ENCODE measurements at places on chromosomes 2 and 18.

DNA sequence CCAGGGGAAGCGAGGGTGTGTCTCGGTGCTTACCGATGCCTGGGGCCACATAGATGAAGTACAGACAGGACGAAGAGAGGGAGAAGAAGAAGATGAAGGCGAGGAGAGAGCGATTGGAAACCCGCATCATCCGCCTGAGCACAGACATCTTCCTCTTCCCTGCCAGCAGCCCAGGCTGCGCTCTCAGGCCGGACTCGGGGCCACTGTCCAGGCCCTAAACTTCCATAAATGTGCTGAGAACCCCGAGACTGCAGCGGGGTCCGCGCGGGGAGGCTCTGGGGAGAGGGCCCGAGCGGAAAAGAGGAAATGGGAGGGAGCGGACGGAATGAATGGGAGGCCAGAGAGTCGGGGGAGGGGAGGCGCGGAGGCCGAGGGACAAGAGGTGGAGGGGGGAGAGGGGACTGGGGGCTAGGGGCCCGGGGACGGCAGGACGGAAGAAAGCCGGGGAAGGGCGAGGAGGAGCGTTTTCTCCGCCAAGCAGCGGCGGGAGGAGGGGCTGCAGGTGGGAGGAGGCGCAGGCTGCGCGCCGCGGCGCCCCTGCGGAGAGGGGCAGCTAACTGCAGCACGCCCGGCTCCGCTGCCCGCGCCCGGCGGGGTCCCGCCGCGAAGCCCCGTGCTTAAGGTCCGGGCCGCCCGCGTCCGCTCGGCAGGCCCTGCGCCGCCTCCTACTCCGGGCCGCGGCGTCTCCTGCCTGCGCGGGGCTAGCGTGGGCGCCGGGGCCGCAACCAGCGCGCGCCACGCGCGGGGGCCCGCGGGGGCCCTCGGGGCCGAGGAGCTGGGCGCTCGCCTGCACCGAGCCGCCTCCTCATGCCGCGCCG, at the start of gene B4GALT6:
TSS of gene B4GALT6 (minus strand) at position 303 of the 818 bp plus-strand sequence. CDS start at position 148, 155 bp downstream.
- no peak for DNase-seq

- no peak for DNase-seq
These were observed 834.4 kb upstream of the NRXN1 start for GRCh38 chr2:51866361-51866760.

- no peak for DNase-seq
These were observed 320.0 kb upstream of the TNP1 start for GRCh38 chr2:217179854-217180253.

DNA sequence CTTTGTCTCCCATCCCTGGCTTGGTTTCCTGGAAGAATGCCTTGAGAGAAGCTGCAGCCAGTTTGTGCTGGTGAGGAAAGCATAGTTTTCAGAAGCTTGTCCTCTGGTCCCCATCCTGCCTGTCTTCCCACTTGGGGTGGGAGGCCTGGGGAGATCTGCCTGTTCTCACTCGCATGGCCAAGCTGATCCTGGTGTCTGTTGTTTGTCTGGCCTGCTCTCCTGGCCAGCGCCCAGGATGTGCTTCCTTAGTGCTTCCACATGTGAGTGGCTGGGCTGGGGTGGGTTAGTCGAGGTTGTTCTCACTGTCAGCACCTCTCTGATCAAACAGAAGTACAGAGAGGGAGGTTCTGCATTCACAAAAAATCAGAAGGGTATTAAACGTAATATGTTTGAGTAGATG, 49.5 kb downstream of the PTPRM start:
- no peak for DNase-seq

GRCh38 chr18:75915941-75916623, 488.6 kb upstream of the SMIM21 start:
- no peak for DNase-seq

DNA sequence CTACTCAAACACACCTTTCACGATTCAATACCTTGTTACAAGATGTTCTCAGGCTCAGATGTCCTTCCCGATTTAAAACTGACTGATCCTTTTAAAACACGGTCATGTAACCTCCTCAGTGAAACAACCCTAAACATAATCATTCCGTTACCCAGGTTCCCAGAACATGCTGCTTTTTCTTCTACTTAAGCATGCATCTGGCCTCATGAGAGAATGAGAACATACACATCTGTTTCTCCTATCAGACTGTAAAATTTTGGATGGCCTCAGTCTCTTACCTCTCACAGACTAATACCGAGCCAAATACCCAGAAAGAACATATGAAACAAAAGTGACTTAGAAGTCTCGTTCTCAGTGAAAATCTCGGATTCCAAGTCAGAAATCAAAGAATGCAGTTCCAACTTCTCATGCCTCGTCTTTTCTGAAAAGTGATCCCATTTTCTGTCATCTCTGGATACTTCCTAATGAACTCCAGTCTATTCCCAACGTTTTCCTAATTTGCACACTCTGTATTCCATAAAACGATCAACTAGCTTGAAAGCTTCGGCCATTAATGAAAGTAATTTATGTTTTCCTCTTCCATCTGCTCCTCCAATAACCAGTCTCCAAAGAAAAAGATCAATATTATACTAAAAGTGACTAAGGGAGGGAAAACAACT, 919 bp downstream of the SF3B1 start:
- no peak for DNase-seq

DNA sequence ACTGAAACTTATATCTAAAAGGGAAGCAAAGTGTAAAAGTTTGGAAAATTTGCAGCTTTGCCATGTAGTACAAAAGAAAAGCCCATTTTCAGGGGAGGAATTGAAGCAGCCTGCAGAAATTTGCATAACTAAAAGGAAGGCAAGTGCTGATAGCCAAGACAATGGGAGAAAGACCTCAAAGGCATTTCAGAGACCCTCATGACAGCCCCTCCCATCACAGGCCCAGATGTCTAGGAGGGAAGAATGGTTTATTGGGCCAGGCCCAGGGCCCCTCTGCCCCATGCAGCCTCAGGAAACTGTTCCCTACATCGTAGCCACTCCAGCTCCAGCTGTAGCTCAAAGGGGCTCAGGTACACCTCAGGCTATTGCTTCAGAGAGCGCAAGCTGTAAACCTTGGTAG, 14.4 kb upstream of the WDR75 start:
- no peak for DNase-seq

DNA sequence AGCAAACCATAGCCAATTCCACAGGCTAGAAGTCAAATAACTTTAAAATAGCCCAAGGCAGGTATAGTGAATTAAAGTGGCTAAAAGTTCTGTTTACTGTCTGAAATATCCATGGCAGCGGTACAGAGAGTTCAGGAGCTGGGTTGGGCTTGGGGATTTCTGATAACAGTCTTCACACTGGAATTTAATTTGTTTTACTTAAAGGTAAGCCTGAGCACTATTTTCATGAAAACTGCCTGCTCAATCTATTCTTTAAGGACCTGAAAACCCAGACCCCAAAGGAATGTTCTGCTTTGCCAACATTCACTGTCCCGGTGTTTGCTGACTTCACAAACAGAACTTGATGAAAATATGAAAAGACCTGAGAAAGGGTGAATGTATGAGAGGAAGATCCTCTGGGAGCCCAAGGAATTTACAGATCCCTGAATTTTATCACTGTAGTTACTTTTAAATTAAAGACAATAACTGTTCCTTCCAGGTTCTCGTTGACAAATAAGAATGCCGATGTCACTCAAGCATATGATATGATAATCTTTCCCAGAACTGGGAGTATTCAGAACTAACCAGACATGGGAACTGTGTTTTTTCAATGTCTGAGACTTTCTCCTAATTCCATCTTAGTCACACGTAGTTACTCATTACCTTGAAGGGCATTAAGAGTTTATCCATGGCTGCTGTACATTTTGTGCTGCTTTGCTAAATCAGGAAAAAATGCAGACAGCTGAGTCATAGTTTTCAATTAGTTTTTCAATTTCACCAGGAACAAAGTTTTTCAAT, 28.3 kb upstream of the ITGB6 start:
- no peak for DNase-seq

DNA sequence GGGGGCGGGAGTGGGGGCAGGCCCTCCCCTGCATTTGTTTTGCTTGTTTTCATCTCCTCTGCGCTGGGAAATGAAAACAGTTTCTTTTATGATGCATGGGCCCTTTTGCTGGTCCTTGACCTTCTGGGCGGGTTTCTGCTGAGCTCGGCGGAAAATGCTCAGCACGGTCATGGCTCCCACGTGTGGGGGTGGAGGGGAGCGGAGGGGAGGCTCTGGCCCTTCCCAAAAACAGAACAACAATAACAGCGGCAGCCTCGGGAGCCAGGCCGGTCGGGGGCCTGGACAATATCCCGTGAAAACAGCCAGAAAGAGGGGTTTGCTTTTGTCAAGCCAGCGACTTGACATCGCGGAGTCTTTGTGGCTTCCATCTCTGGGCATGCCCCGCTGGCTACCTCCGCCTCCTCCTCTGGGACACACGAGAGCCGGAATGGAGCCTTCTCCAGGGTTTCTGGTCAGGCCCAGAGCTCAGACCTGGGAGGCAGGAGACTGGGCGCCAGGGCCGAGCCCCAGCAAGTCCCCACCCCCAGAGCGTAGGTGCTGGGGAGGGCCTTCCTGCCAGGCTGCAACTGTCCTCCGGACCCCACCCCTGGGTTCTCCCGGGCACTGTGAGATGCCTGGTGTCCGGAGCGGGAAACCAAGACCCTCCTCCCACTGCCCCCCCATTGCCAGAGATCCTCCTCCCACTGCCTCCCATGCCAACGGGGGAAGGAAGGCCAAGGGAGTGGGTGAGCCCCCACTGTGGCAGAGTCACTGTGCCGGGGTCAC, 35.9 kb upstream of the SNED1 start:
- peak; percentile 61 for DNase-seq

DNA sequence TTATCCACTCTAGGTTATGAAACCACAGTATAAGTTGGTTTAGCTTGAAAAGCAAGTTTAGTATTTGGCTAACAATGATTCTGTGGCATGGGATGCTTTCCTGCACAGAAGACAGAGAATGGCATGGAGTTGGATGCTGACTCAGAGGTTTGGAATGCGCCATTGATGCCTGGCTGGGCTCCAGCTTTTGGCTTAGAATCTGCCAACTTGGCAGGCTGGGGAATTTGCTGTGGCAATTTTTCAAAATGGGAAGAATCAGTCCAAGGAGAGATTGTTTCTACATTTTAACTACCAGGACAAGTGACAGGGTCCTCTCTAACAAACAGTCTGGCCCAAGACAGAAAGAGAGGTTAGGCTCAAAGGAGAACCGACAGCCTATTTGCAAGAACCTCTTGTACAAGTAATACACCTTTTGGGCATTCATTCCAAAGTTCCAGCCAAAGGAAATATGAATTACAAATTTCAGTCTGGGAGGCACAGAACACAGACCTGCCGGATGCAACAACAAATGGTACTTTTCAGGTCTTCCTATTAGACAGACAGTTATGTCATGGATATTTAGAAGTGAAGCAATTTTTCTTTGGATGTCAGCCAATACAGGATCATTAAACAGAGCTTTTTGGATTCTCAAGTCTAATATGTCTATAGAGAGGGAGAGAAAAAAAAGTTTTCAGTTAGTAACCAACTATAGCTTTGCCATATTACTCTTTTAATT, 1027.7 kb downstream of the TMEM182 start:
- no peak for DNase-seq

DNA sequence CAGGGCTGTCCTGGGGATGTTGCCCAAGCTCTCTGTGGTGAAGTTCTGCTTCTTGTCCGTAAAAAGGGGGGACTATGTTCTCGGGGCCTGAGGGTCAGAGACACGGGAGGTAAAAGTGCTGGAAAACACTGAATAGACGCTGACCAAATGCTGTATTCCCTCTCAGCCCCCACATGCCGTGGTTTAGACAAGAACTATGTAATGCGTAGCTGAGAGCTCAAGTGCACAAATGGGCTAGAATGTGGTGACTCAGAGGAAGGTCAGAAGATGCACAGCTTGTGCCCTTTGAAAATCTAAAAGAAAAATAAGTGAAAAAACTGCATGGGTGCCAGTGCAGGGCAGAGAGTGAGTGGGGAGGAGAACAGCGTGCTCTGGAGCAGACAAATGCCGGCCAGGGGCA, 80.3 kb upstream of the MAP4K4 start:
- DNase-seq, result no peak

DNA sequence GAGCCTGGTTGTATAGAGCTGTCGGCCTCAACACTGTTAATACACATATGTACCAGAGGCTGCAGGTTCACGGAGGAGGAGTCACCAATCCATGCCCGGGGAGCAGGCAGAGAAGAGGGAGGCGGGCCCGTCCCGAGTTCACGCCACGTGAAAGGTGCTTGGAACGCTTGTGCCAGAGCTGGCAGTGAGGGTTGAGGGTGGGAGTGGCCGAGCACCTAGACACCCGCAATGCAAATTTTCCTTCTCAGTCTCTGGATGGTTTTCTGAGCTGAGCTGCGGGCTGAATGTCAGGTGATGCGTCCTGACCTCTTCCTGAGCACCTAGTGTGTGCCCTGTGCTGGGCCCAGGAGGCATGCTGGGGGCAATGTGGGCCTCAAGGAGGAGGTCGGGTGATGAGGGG, 52.2 kb downstream of the ODC1 start:
- DNase-seq, result no peak

DNA sequence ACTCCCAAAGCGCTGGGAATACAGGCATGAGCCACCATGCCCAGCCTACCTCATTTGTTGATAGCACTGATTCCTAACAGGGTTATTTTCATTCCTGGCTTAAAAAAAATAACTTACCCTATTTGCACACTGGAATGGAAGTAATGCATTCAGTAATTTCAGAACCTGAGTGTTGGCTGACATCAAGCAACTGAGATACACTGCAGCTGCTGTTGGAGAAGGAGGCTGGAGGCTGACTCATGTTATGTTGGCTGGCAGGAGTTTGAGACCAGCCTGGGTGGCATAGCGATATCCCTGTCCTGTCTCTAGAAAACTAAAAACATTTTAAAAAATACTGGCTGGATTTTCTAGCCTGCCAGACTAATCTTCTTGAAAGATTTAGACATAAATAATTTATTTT, 385.1 kb upstream of the MEX3C start:
- no peak for DNase-seq

DNA sequence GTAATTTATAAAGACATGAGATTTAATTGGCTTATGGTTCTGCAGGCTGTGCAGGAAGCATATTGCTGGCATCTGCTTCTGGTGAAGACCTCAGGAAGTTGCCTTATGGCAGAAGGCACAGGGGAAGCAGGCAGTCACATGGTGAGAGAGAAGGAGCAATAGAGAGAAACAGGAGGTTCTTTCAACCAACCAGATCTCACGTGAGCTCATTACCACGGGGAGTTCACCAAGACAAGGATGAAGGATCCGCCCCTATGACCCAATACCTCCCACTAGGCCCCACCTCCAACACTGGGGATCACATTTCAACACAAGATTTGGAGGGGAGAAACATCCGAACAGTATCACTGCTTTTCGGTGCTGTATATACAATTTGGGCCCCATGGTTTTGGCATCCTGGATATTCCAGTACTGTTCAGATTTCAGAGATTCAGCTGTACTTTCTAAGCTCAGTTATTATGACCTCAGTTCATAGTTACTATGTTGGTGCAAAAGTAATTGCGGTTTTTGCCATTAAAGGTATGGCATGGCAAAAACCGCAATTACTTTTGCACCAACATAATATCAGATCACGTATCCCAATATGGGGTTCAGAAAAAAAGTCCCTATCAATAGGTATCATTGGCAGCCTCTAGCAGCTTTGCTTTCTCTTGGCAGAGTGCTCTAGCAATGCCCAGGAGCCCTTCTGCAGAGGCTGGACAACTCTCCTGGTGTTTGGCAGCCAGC, 189.6 kb upstream of the SIX3 start:
- no peak for DNase-seq

- no peak for DNase-seq
These were observed 17.4 kb upstream of the HAAO start for GRCh38 chr2:42809819-42810120.

GRCh38 chr2:177984749-177985148, 87.8 kb downstream of the PDE11A start:
- DNase-seq, result no peak

Data from ascending aorta (tissue), 2 donors.